WTC11 (cell line): ENCODE measurements at places on chromosomes 13 and 19.

GRCh38 chr13:50616101-50616500 lies 227.4 kb downstream of the DLEU7 start:
- DNase-seq = no peak

DNA sequence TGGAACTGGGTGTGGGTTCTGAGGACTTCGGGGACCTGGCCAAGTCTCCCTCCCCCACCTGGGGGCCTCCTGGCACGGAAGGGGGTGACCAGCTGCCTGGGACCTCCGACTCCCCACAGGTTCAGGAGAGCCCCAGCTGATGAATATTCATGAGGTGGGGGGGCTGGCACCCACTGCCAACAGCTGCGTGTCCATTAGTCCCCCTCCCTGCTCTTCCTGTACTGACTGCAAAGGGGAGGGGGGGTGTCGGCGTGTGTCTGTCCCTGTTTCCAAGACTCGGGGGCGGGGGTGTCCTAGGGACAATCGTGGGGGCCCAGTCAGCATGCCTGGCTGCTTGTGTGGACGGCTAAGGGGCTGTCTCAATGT lies 10.6 kb upstream of the NFIX start:
- no peak for DNase-seq

- no peak for DNase-seq
Observed at GRCh38 chr13:72463561-72463960, 263.9 kb downstream of the MZT1 start.

DNA sequence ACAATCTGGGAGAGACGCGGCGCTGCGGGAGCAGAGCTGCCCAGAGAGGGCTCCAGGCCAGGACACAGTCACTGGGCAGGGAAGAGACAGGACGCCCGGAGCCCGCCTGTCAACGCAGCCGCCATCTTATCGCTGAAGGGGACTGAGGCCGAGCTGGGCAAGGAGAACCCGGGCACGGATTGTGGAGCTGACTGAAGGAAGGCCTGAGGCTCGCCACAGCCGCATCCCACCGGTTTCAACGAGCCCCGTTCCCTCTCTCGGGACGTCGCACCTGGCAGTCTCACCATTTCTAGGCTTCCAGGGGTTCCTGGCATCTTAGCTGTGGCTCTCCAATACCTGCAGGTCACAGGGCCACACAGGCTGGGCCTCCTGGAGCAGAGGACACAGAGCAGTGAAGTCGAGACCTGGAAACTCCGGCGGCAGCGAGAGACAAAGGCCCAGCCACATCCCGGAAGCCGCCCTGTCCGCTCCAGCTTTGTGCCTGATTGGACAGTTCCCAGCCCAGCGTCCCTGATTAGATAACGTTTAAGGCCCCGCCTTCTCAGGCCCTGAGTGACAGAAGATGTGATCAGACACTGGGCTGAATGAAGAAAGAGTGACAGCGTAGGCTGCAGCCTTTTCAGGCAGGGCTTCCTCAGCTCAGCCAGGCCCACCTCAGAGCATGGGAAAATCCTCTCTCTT lies at the start of gene ZNF91:
Gene ZNF91, minus strand, starts transcription at position 431 of the 681 bp plus-strand sequence. Its CDS starts 117 bp downstream, at position 314.
- peak; percentile 94 for DNase-seq

DNA sequence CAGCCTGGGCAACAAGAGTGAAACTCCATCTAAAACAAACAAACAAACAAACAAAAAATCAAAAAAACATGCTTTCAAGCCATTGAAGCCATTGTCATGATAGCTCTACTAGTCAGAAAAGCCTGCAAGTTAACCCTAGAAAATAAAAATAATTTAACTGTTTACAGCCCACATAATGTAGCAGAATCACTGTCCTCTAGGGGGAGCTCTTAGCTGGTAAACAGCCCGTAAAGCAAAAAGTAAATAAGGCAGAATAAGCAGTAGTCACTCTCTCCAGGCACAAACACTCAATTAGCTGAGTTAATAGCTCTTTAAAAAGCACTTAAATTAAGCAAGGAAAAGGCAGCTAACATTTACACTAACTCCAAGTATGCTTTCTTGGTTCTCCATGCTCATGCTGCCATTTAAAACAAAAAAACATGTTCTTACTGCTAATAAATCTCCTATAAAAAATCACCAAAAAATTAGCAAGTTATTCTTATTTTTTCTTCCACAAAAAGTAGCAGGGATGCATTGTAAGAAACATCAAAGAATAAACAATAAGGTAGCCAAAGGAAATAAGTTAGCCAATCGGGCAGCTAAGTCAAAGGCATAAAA lies 11.3 kb downstream of the LILRB4 start:
- no peak for DNase-seq

DNA sequence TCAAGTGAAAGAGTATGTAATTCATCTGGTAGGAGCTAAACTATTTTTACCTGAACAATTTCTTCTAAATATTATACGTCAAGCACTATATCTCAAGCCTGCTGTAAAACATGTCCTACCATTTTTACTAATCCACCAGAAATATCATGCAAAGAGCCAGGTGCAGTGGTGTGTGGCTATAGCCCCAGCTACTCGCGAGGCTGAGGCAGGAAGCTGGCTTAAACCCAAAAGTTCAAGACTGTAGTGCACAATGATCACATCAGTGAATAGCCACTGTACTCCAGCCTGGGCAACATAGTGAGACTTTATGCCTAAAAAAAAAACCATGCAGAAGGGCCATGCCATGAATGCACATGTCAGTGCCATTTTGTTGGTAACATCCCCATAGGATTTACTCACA lies 20.7 kb upstream of the CLN5 start:
- DNase-seq = no peak

GRCh38 chr13:110853235-110853721 lies 61.6 kb downstream of the ANKRD10 start:
- DNase-seq = no peak

GRCh38 chr13:22757530-22758120 lies 423.2 kb upstream of the SGCG start:
- no peak for DNase-seq

GRCh38 chr19:49362929-49363267 lies 682 bp upstream of the TEAD2 start:
- peak; percentile 24 for DNase-seq

DNA sequence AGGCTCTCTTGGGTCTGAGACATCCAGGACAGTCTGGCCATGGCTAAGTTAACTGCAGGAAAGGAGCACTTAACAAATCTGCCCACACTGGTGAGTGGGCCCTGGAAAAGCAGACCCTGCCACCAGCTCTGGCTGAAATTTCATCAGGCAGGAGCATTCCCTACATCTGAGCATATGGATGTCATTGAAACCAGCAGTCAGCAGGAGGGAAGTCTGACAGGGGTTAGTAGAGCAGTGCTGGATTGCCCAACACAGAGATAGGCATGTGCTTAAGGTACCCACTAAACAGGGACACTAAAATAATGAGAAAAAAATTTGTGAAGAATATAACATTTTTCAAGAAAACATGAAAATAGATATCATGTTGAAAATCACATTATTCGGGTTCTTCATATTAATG lies 13.6 kb upstream of the ACOD1 start:
- no peak for DNase-seq

GRCh38 chr19:31168106-31168625 lies 181.1 kb downstream of the TSHZ3 start:
- DNase-seq = no peak

GRCh38 chr19:6066661-6067646 lies 43.3 kb downstream of the RFX2 start:
- peak; percentile 87 for DNase-seq

- DNase-seq = no peak
Observed at GRCh38 chr19:30229525-30230174, 142.5 kb upstream of the ZNF536 start.

- no peak for DNase-seq
Observed at GRCh38 chr19:2780284-2780683, 2.8 kb downstream of the SGTA start.

DNA sequence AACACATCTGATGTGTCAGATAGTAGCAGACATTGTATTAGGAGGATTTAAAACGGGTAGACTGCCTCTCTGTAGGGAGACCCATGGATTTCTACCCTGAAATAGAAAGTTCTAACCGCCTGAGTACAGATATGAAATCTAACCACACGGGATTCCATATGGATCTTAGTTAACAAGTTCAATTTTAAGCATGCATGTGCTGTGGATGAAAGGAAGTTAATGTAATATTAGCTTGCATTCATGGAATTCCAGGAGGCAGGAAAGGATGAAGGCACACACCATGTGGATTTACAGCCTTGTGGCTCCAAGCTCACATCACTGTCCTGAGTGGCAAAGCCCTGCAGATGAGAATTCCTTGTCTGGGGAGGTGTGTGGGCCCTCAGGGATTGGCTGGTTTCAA lies 120.6 kb upstream of the IRS2 start:
- no peak for DNase-seq

DNA sequence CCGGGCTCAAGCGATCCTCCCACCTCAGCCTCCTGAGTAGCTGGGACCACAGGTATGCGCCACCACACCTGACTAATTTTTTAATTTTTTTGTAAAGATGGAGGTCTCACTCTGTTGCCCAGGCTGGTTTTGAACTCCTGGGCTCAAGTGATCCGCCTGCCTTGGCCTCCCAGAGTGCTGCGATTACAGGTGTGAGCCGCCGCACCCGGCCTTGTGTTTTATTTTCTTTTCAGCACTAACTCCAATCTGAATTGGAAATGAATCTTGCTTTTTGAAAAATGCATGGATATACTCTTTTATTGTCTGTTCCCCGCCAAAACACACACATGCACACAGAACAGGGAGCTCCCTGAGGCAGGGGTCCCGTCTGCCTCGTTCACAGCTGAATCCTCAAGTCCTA lies 1.3 kb upstream of the ISOC2 start:
- no peak for DNase-seq

GRCh38 chr13:50224534-50224933 lies 209.3 kb downstream of the KCNRG start:
- DNase-seq = no peak

- peak; percentile 87 for DNase-seq
Observed at GRCh38 chr19:38142176-38143035, 81.6 kb downstream of the DPF1 start.

GRCh38 chr19:20422216-20423205 lies 143.1 kb downstream of the ZNF737 start:
- no peak for DNase-seq

GRCh38 chr19:38615007-38615581 lies 2.7 kb downstream of the MAP4K1 start:
- no peak for DNase-seq

GRCh38 chr13:108574856-108575255 lies 54.6 kb upstream of the MYO16 start:
- DNase-seq = no peak

DNA sequence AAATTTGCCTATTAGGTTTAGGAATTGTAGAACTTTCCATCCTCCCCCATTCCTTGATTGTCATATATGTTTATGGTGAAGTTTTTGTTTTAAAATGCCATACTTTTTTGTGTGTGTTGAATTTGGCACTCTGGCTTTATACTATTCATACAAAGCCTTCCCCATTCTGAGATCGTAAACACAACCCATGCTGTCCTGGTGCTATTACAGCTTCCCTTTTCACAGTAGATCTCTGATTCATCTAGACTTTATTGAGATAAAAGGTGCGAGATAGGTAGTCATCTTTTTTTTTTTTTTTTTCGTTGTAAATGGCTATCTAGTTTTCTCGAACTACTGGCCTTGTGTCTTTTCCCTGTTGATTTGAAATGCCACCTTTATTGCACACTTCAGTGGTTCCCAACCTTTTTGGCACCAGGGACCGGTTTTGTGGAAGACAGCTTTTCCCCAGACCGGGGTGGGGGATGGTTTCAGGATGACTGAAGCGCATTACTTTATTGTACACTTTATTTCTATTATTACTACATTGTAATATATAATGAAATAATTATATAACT lies 94.6 kb downstream of the LRCH1 start:
- DNase-seq = no peak

DNA sequence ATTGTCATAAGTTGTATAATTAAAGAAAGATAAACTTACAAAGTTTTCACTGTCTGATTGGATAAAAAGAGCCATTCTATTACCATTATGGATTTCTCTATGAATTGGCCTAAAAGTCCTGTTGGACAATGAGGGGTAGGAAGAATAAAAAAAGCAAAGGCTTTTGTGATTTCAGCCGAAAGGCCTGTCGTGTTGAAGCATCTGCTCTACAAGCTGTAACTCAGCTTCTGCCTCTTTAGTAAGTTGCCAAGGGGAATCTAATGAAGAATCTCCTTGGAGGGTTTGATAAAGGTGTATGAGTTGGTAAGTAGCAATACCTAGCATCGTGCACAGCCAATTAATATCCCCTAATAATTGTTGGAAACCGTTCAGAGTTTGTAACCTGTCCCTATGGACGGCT lies 25.2 kb upstream of the ERVV-1 start:
- no peak for DNase-seq

- no peak for DNase-seq
Observed at GRCh38 chr13:66152596-66152995, 1077.5 kb downstream of the PCDH9 start.

GRCh38 chr13:25690582-25690981 lies 318.8 kb downstream of the ATP8A2 start:
- no peak for DNase-seq

DNA sequence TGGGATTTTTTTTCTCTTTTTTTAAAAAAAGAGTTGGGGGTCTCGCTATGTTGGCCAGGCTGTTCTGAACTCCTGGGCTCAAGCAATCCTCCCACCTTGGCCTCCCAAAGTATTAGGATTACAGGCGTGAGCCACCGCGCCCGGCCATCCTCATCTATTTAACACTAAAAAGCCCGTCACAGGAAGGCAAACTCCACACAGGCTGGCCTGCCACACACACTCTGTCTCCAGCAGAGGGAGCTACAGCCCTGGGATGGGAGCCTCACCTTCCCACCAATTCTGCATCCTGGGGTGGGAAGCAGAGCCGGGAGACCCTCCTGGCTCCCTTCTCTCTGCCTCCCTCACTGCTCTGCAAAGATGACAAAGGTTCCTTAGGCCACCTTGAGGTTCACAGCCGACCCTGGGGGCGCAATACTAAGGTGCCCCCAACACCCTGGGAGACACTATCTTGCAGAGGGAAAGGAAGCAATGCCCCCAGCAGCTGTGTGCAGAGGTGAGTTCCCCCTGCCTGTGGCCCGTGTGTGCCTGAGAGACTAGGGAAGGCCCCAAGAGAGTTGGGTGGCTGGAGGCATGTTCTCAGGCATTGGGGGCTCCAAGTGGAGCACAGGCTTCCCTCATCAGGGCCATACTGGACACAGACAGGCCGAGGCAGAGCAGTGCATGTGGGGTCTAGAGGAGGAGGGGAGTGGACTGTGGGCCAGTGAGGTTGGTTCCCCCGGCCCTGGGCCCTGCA lies 27.4 kb upstream of the TIMM44 start:
- peak; percentile 85 for DNase-seq

GRCh38 chr19:44684892-44685863 lies 13.8 kb upstream of the CEACAM16 start:
- no peak for DNase-seq

DNA sequence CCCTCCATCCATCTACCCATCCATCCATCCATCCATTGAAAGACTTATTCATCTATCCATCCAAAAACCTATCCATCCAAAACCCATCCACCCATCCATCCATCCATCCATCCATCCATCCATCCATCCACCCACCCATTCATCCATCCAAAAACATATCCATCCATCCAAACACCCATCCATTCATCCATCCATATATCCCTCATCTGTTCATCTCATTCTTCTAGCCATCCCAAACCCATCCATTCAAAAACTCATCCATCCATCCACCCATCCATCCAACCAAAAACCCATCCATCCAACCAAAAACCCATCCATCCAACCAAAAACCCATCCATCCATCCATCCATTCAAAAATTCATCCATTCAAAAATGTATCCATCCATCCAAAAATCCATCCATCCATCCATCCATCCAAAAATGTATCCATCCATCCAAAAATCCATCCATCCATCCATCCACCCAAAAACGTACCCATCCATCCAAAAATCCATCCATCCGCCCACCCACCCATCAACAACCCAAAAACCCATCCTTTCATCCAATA lies 56.5 kb downstream of the TSHZ3 start:
- no peak for DNase-seq

GRCh38 chr13:94704377-94705080 lies 7.8 kb downstream of the SOX21 start:
- peak; percentile 32 for DNase-seq
